ENCODE measurements at places on chromosomes 3 and 15.

- DNase-seq: no peak
Observed at GRCh38 chr15:66864086-66864830, 162.2 kb downstream of the SMAD6 start.

DNA sequence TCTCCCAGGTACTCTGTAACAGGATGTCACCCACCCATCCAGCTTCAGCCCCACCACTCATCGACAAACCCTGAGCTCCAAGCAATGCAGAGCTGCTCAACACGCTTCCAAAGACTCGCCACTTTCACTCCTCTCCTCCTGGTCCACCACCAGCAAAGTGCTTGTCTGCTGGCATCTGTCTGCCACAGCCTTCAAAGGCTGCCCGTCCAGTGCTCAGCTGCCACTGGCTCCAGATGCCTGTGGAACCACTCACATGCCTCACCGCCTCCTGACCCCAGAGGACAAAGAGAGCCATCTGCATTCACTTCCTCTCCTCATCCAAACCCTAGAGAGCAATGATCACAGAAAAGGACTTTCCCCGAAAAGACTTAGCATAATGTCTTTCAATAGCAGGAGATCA, 109.5 kb upstream of the OCA2 start:
- DNase-seq: no peak

DNA sequence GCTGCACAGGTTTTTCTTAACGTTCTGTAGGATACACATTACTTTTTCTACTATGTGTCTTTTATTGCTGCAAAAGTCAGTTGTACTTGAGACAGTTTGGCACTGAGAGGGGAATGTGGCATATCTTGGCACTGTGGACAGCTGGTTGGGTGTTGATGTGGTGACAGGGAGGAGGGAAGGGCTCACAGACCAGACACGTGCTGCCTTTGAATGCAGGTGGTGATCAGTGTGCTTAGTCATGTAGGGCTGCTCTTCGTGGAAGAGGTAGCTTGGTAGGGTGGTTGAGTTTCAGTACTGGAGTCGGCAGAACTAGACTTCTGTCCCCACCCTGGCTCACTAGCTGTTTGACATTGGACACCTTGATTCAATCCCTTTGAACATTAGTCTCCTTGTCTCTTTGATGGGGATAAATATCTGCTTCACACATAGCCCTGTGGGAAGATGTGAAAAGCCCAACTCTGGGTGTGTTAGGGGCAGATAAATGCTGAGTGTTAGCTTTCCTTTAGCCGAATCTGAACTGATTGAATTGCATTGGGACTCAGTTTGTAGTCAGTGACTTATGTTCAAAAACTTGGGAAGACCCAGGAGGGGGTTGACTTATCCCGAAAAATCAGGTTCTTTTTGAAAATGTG, 108.4 kb downstream of the PTPRG start:
- DNase-seq: no peak

- DNase-seq: no peak
Observed at GRCh38 chr15:36358094-36358493, 221.3 kb upstream of the CDIN1 start.

- DNase-seq: no peak
Observed at GRCh38 chr3:187900993-187901755, 155.9 kb upstream of the BCL6 start.

DNA sequence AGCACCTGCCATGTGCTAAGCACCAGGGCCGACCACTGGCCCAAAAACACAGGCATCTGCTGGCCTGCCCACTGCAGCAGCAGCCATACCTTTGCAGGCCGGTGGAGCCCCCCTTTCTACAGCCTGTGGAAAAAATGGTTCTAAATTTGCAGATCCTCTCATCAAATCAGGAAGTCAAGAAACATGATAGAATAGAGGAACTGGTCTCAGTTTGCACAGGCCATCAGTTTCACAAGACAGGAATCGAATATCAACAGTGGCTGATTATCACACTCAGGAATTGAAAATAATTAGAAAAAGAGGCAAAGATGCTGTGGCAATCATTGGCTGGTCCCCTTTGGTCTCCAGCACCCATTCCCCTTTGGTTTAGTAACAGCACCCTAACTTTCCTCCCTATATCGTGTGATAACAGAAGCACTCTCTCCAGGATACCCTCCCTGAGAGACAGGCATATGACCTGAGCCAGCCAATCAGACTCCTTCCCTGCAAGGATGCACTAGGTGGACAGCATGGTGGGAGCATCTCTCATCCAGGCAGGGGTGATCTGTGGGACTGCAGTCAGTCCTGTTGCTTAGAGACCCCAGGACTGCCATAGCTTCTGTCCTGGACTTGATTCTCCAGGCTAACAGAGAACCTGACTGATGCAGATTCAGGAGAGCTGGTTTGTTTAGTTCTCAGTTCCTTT, 3.5 kb upstream of the PAK6 start:
- DNase-seq: no peak
